ENCODE measurements at places on chromosomes 6 and 20. TPM values are rescaled to one million over a fixed set of nuclear protein-coding genes. Genes with fewer than 3 reads are reported as not detected.

- no peak for DNase-seq
Observed at GRCh38 chr6:16681260-16681873, 79.9 kb downstream of the ATXN1 start.

GRCh38 chr6:29729774-29730328, 6.6 kb downstream of the HLA-F start:
- DNase-seq, result no peak

DNA sequence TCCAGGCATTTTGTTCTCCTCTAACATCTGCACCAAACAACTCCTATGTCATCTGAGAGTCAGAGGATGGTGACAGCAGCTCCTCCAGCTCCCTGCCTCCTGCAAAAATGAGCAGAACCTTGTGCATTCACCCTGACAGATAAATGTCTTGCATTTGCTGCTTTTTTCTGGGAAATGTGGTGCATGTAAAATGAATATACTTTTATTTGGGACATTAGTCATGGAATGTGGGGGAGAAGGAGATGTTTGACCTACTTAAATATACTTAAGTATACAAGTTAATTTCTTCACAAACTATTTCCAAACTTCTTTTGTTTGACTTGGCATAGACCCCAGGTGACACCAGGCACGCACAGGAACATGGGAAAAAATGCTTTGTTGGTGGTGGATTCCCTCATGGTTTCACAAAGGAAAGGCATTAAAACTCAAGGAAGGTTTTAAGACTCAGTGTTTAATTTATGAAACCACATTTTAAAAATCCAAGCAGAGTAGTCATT, 181.8 kb upstream of the MCHR2 start:
- no peak for DNase-seq

GRCh38 chr20:51392614-51393186, 149.8 kb downstream of the NFATC2 start:
- DNase-seq, result no peak

DNA sequence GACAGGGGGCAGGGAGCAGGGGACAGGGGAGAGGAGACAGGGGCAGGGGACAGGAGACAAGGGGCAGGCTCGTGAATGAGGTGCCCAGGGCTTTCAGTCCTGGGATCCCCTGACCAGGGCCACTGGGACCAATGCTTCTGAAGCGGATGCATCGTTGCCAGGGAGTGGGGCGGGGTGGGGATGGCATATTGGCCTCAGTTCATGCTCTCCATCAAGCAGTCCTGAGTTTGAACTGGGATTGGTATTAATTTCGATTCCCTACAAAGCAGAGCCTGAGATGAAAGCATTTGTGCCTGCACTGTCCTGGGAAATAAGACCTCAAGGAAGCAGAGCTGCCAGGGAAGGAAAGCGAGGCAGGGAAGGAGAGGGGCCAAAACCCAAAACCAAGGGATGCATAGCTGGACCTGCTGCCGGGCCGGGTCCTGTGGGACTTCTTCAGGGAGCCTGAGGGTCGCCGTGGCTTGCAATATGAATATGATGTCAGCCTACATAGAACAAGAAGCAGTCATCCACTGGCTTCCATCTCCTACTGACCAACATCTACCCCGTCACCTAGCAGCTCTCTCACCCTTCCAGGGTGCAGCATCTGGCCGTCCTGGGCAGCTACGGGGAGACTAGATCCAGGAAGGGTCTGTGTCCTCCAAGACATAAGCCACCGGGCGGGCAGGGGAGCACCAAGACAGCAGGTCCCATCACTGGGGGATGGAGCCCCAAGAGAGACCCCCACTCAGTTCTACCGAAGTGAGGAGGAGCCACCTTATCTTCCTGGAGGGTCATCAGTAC, 233.3 kb downstream of the SYNDIG1 start:
- no peak for DNase-seq

DNA sequence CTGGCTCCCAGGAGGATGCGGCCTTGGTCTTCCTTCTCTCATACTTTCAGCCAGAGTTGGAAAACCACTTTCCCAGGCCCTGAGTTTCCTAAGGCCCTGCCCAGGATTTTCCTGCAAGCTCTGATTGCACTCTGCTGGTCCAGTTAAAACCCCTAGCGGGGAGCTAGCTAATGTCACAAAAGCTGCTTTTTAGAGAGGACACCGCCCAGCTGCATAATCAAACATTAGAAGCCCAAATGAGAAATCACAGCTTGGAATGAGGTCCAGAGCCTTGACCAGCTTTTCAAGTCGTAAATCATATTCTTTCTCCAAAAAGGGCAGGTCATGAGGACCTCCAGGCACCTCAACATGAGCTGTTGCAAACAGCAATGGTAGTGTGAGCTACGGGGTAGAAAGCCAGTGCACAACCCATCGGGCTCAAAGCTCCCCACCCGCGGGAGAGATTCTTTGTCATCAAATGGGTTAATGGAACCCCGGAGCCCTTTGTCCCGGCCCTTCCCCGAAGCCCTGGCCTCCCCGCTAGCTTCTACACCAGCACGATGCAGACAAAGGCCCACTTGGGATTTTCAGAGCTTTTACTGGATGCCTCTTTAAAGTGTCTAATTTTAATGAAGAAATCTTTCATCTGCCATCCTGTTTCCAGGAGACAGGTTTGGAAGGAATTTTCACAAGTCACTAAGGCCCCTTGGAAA, 134.0 kb downstream of the SCML4 start:
- no peak for DNase-seq

- DNase-seq, result no peak
Observed at GRCh38 chr20:56382696-56383095, 9.3 kb downstream of the AURKA start.

DNA sequence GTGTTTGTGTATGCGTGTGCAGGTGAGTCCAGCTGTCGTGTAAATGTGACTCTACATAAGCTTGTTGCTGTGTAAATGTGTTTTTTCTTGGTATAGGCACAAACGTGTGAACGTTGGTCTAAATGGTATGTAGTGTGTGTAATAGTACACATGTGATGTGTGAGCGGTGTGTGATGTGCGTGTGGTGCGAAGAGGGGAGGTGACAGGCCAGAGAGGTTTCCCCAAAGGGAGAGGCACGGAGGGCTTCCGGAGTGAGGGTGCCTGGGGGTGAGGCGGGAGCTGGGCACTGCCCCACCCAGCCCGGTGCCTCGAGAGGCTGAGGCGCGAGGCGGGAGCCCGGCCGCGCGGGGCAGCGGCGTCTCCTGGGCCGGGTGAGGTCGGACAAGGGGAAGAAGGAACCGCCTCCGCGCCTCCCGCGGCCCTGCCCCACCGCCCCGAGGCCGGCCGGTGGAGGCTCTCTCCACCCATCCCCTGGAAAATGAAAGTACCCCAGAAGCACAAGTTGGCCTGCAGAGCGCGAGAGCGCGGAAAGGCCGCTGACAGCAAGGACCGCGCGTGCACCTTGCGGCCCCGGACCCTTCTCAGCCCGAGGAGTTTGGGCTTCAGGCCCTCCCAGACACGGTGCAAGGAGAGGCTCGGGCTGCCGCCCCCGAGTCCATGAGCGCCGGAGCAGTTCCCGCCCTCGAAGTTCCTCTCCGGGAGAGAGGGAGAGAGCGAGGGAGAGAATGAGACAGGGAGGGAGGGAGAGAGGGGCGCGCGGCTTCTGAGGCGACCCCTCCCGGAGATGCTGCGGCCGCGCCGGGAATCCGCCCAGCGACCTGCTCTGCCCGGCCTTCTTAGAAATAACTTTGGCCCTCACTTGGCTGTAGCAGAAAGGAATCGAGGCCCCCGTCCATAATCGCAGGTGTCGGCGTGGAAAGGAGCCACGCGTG, 43.2 kb upstream of the OSTM1 start:
- DNase-seq, result no peak

DNA sequence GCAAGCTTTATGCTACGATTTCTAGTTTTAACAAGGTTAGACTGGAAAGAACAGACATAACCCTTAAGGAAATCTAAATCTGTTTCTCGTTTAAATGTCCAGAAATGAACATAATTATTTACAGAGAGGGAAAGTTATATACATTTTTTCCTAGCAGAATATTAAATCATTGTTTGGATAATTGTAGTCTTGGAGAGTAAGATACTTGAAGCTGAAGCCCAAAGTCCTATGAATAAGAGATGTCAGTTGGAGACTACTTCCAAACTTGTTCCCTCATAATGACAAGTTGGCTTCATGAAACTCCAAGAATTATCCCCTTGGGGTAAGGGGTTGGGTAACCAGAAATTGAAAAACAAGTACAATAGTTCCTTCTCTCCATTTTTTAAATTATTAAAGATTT, 911.1 kb upstream of the MAN1A1 start:
- DNase-seq, result no peak

DNA sequence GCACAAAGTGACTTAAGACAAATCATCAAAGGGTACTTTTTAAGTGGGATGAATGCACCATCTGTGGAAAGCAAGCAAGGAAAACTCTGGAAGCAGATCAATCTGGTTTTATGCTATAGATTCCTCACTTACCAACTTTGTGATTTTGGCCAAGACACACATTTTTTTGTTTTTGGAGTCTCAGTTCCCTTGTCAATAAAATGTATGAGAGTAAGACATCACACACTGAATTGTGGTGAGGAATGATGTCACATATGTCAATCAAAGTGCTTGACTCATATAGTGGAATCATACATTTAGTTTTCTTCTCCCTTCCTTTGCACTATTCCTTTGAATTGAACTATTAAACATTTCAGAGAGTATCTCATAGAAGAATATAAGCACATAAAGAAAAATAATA, 620.5 kb upstream of the CITED2 start:
- DNase-seq, result no peak

- DNase-seq, result no peak
Observed at GRCh38 chr6:135586388-135586787, 88.8 kb upstream of the AHI1 start.

GRCh38 chr6:43773050-43773979, 3.3 kb downstream of the VEGFA start:
- DNase-seq, result no peak

GRCh38 chr6:116695401-116695800, 14.4 kb downstream of the KPNA5 start:
- no peak for DNase-seq

GRCh38 chr20:38143646-38144554, 21.2 kb downstream of the TGM2 start:
- no peak for DNase-seq

GRCh38 chr20:24089576-24089975, 101.0 kb upstream of the GGTLC1 start:
- no peak for DNase-seq

- no peak for DNase-seq
Observed at GRCh38 chr6:13466304-13467215, 20.8 kb downstream of the GFOD1 start.

DNA sequence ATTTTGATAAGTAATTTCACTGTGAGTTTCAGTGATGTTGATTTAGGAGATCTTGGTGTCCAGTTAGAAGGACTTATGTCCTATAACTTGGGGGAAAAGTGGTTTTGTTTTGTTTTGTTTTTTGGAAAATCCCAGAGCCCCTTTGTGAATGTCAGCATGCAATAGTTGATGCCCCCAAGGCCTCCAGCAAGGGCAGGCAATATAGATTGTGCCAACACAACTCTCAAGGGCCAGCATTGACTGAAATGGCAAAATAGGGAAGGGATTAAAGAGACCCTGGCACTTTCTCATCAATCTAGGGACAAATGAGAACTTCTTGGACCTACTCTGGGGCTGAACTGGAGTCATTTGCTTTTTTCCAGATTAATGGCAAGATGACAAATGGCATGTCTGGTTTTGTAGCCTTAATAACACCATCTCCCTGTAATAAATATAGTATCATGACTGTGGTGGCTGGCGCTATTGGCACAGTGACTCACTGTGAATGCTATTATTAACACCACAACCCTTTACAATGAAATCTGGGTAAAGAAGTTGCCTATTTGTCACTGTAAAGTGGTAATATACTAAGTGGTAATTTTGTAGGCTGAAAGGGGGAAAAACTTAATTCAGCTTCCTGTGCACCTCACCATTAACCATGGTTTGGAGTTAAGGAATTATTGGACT, 51.8 kb downstream of the ABRACL start:
- DNase-seq, result no peak

GRCh38 chr6:32107406-32107805, 1.7 kb downstream of the TNXB start:
- no peak for DNase-seq

DNA sequence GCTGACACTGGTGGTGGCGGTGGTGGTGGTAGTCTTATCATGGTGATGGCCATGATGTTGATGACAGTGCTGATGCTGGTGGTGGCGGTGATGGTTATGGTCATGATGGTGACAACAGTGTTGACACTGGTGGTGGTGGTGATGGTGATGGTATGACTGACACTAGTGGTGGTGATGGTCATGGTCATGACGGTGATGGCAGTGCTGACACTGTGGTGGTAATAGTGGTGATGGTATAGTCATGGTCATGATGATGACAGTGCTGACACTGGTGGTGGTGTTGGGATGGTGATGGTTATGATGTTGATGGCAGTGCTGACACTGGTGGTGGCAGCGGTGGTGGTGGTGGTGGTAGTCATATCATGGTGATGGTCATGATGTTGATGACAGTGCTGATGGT, 205.7 kb downstream of the CDH4 start:
- DNase-seq, result no peak

Gene GPR6
- 7.3 TPM for total RNA-seq

Gene CLVS2
- 34.2 TPM for total RNA-seq

Gene PTPRT
- total RNA-seq, result 26.9 TPM

Gene MMP24
- 102 TPM for total RNA-seq

Gene GINS1
- 9.8 TPM for total RNA-seq

Gene RCAN2
- 15.1 TPM for total RNA-seq

Gene SLC35F1
- total RNA-seq, result 97.0 TPM

Gene MDFI
- total RNA-seq, result 11.4 TPM

Gene TCP11
- 0.41 TPM for total RNA-seq

Gene RBBP8NL
- not detected for total RNA-seq

Gene TMC2
- 4.5 TPM for total RNA-seq

Gene LTA
- total RNA-seq, result not detected

Gene IL20RA
- total RNA-seq, result 0.41 TPM

Gene STMN3
- 104 TPM for total RNA-seq

Gene KHDC1
- total RNA-seq, result 2.9 TPM

Gene RNF39
- not detected for total RNA-seq

Gene BCAS4
- total RNA-seq, result 11.4 TPM

Measured in frontal cortex (tissue), 4 donors.